EL (cell line): ENCODE measurements at places on chromosomes 7 and 10.

DNA sequence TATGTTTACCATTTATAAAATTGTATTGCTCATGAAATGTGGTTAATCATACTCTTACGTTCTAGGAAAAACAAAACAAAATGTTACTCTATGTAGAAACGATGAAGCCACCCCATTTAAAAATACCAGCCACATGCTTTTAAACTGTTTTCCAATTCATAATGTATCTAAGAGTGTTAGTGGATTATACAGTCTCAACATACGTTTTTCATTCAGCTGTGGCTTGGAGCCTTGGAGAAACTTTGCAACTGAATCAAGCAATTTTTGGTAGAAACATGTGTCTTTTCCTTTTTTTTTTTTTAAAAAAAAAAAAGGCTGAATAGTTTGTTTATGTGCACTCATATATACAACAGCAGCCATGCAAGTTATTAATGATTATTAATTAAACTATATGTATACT lies 378.0 kb upstream of the SEMA3D start:
- no peak for DNase-seq

DNA sequence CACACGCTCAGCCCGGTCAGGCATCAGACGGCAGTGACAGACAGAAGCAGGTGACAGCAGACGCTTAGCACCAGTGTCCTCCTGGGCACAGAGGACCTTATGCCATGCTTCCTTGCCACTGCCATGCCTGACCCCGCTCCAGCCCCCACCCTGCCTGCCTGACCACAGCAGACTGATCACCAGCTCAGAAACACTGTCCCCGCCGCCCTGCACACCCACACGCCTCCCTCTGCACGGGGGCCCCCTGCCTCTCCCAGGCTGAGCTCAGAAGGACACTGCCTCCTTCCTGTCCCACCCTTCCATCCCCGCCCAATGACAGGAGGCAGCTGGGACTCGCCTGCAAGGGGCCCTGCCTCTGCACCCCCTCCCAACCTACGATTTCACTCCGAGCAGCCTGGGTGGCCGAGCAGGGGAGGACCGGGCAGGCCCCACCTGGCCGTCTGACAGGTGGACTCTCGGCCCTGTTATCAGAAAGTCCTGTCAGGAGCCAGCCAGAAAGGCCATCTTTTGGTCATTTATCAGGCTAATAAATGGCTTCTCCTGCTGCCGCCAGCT lies 183.4 kb downstream of the ELFN1 start:
- no peak for DNase-seq

DNA sequence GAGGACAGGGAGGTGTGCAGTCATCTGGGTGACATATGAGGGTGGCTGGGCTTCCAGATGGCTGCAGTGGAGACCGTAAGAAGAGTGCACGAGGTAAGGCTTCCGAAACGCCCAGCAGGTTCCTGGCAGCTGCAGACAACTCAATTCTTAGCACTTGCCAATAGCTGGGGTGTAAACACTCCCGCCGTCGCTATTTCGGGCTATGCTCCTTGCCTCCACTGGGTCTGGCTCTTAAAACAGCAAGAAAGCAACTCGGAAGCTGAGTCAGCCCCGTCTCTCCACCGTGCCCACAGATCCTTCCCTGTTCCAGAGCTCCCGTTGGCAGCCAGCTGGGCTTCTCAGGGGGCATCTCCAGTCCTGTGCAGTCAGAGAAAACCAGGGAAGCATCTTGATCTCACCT lies 6.1 kb upstream of the PDGFA start:
- DNase-seq, result peak; percentile 13

DNA sequence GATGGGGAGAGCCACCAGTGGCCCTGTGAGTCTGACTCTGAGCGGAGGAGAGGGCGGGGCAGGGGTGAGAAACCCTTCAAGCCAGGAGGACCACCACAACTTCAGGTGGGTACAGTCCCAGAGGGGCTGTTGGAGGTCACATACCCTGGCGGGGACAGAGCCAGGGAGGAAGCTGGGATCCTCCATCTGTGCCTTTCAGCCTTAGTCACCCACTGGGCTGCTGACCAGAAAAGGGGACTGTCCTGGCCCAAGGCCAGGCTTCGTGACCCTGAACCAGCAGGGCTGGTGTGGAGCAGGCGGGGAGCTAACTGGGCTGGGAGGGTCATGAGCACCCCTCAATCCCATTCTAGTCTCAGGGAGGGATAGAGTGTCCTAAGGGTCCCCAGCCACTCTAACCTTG lies 1.5 kb upstream of the CALHM3 start:
- DNase-seq, result peak; percentile 56

DNA sequence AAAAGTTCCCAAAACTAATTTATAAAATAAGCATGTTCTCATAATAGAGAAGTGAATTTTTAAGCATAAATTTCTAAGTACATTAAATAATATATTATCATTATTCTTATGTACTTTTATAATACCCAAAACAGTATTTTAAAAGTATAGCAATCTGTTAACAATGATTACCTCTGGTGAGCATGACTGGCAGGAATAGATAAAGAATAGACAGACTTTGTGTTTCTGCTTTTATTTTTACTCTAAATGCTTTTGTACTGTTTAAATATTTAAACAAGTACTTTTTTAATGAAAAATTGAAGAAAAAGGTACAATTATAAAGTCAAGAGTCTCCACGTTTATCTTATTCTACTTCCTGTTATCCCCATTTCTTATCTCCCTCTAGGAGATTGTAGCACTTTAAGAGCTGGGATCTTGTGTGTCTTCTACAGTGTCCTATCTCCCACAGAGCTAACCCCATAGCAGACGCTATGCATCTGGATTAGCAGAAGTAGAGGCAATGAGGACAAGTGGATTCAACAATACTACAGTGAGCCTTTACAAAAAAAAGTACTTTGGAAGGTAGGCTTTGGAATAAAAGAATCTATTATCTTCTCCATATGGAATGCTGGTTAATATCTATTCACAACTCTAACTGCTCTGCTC lies 42.9 kb downstream of the IDE start:
- no peak for DNase-seq

GRCh38 chr7:55255496-55256445 lies 109.4 kb upstream of the LANCL2 start:
- peak; percentile 84 for DNase-seq

GRCh38 chr7:90187507-90188050 lies 24.0 kb upstream of the STEAP2 start:
- DNase-seq, result no peak

DNA sequence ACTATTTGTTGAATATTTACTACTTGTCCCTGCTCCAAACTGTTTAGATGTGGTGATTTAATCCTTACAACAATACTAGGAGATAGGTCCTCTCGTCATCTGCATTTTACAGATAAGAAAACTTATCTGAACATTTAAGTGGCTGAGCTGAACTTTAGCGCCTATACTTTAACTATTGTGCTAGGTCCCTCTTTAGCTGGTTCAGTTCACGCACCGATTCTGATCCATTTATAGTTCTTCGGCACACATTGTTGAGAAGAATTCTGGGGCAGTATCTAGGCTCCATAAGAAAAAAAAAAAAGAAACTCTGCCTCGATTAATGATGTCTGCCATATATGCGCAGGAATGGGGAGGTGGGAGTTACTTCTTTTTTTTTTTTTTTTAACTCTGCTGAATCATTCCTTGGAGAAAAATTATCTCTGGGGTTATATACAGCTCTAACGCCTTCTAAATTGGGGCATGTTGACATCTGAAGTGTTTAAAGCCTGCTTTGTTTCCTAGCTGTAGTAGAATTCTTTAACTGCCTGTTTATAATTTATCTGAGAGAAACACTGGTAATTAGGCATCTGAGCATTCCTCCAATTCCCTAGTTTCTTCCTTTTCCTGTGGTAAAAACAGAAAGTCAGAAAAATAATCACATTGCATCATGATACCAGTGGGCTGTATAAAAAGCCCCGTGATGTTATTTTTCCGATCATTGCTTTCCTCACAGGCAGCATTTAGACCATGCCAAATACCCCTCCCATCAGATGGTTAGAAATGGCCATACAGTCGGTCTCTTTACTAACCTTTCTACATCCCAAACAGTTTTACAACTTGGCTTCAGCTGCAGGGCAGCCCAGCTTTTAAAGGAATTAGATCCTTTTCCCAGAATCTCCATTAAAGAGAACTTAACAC lies 98.5 kb upstream of the KDM7A start:
- DNase-seq, result no peak

- no peak for DNase-seq
These were observed 90.0 kb downstream of the NRP1 start for GRCh38 chr10:33244354-33244967.

DNA sequence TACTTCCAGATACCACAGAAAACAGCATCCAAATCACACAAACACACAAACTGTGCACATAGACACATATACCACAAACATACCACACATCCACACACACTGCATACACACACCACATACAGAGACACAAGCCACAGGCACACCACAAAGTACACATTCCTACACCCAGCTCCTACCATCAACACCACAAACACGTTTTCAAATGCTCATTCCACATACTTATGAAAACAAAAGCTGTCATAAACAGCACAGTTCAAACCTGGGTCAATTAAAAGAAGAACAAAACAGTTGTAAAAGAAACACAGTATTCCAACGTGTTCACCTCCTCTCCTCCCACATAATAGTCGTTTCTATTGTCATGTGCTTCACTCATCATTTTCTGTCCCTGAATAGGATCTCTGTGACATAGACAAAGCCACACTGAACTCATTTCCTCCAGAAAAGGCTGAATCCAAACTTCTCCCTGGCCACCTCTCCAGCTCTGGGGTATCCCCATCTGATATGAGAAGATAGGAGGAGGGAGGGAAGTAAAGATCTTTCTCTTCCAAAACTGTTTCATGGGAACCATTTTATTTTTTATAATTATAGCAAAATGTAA lies 89.2 kb downstream of the CXCL12 start:
- DNase-seq, result peak; percentile 11
